Germinal center (tissue), 1 donor: ENCODE measurements at places on chromosomes 6 and 20.

DNA sequence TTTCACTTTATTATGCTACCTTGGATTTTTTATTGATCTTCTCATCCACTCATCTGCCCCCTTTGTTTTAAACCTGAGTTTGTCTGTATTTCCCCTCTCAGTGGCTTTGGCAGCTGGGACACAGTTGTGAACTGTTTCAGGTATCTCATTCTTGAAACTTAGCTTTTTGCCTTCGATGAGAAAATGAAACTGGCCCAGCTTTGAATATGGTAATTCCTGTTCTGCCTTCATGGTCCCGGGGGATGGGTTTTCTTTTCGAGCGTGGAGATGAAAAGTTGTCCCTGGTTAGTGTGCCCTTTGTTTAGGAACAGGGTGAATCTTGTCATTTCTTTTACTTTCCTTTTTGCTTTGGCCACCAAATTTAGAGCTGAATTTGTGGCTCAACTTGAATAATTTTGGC is 25.6 kb downstream of the DHX35 start:
- peak; percentile 77 for DNase-seq

DNA sequence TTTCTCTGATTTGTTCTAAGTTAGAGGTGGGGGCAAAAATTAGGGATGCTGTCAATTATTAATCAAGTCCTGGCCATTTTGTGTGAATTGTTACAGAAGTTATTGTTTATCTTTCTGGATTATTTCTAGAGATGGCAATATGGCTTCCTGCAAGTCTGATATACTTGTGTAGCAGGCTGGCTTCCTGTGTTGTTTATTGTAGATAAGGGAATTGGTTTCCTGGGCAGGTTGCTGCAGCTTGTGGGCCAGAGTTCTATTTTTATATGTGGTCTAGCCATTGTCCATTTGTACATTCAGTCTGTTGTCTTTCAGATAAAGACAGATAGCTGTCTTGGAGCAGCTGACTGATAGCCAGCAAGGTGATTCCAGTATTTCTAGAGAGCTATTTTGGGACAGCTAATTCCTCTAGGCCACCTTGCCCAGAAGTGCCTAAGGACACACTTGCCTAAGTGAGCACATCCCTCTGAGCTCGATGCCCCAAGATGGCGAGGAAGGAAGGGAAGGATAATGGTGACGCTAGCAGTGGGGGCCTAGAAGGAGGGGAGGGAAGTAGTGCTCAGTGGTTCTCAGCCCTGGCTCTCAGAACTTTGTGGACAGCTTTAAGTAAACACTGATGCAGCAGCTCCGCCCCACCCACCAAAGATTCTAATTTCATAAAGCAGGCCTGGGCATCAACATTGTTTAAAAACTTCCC is 25.5 kb downstream of the DDO start:
- DNase-seq = no peak

DNA sequence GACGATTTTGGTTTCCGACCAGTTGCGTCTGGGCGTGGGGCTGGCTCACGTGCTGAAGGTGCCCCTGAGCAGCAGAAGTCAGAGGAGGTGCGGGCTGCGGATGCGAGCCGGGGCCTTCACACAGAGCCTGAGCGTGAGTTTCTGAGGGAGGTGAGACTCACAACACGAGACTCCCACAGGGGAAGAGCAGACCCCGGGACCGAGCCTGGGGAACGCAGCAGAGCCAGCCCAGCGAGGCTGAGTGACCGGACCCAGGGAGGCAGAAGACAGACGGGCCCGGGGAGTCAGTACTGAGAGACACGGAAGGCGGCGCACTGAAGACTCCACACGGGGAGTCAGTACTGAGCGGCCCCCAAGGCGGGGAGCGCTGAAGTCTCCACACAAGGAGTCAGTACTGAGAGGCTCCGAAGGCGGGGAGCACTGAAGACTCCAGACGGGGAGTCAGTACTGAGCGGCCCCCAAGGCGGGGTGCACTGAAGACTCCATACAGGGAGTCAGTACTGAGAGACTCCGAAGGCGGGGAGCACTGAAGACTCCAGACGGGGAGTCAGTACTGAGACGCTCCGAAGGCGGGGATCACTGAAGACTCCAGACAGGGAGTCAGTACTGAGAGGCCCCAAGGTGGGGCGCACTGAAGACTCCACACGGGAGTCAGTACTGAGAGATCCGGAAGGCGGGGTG is 77.8 kb downstream of the DLL1 start:
- no peak for DNase-seq

DNA sequence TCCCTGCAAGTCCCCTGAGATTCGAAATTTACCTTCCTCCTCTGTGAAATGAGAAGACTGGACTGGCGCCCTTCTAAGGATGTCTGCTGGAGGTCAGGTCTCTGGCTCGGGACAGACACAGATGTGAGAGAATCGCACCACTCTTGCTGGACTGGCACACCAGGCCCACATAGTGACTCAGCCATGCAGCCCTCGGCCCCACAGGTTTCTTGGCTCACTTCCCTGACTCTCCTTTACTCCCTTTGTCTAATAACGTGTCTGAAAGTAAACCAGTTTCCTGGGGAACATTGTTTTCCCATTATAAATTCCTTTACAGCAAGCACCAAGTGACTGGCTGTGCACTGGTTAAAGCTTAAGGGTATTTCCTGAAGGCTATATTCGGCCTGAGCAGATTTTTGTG is 106.7 kb upstream of the PLEKHG1 start:
- no peak for DNase-seq

DNA sequence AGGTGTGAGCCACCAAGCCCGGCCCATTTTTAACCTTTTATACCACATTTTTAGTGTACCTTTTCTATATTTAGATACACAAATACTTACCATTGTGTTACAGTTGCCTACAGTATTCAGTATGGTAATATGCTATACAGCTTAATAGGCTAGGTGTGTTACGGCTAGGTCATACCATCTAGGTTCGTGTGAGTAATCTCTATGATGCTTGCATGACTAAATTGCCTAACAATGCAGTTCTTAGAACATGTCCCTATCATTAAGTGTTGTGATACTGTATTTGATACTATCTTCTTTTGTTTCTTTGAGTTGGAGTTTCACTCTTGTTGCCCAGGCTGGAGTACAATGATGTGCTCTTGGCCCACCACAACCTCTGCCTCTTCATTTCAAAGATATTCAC is 387.7 kb upstream of the SASH1 start:
- DNase-seq = no peak

- no peak for DNase-seq
Observed at GRCh38 chr6:56242346-56242745, 5.0 kb downstream of the COL21A1 start.

- no peak for DNase-seq
Observed at GRCh38 chr6:54248994-54249393, 59.2 kb upstream of the TINAG start.

- no peak for DNase-seq
Observed at GRCh38 chr6:14118446-14118845, 874 bp downstream of the CD83 start.

- DNase-seq = no peak
Observed at GRCh38 chr6:113968472-113968871, 2.5 kb downstream of the HDAC2 start.

DNA sequence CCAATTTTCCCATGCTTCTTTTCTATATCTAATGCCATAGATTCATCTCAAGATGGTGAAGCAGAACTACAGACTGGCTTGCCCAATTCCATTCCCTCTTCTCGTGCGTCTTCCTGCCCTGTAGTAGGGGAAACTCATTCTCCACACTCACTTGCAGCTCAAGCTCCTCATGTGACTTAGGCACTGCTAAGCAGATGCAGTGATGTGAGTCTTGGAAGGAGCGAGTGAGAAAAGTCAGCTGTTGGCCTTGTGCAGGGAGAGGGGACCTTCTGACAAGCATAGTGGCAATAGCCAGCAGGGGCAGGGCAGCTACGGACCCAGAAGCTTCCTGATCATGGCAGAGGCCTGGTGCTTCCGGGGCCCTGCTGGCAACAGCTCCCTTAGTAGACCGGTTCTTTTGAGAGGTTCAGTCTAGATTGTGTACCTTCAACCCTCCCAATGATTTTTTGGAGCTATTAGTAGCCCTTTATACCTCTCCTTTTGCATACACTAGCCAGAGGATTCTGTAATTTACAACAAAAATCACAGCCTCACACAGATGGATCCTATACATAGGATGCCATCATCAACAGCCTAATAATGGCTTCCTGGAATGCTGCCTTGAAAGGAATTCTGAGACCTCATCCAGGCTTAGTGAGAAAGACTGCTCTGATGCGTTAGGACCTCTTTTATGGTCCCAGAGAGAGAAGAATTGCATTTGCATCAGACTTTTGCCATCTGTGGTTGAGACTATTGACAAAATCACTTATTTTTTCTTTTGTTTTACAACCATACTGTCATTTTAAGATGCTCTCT is 121.5 kb upstream of the RIPOR2 start:
- DNase-seq = no peak

DNA sequence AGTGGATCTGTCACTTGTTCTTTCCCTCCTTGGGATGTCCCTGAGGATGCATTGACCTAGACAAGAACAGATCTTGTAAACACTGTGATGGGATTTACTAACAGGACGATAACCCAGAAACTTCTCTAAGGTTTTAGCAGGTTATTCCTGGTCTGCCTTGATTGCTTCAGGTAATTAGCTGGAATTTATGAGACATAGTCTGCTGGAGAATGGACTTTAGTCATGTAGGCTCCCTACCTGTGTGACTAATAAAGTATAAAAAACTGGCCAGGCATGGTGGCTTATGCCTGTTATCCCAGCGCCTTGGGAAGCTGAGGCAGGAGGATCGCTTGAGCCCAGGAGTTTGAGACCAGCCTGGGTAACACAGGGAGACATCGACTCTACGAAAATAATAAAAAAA is 96.1 kb downstream of the PAK5 start:
- no peak for DNase-seq

DNA sequence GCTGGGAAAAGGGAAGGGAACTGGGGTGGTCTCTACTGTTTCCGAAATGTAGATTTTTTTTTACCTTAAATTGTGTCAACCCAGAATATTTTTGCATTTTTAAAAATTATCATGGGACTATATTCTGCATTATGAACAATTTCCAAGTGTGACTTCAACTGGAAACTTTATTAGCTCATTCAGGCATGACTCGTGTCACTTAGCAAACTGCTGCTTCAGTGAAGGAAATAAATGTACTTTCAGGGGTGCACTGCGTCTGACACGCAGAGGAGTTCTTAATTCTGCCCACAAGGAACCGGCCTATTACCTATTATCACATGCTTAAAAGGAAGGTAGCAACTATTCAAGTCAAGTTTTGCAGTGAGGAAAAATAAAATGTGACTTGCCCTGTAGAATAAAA is 291.3 kb upstream of the PRDM1 start:
- no peak for DNase-seq
